ENCODE measurements at places on chromosomes 1 and 21.
A peak's percentile ranks its signal among the peaks of the same experiment; 100 is the strongest.

DNA sequence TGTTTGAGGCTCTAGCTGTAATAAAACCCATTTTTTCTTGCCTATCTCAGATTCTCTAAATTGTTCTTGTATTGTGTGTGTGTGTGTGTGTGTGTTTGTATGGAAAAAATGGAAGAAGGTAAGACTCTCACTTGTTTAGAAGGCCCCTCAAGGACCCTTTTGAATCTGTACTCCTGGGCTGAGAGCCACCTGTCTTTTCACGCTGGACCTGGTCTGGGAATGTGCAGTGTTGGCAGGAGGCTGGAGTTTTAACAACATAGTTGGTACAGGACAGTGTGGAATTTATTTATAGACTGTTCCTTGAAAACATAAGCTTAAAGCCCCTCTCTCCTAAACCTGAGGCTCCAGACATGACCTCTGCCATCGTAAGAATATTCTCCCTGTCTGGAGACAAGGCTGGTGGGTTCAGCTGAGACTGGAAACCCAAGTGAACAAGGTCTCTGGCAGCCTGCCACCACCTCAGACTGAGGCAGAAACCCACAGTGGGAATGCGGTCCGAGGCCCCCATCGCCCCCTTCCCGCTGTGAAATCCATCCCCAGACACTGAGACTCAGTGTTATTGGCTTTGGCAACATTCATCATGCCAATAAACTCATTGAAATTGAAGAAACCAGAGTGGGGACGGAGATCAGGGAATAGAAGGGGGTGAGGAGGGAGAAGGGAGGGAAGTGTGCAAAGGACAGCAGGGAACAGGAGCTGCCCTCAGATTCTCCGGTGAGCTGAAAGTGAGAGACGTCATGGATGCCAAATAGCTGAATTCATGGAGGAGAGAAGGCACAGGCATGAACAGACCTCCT is 24.6 kb upstream of the PLXNA2 start:
- DNase-seq = no peak

GRCh38 chr1:224749916-224750315 is 133.8 kb downstream of the CNIH3 start:
- DNase-seq = no peak

- no peak for DNase-seq
Observed at GRCh38 chr1:28421744-28422143, 52.2 kb downstream of the PHACTR4 start.

- no peak for DNase-seq
Observed at GRCh38 chr21:15319727-15320126, 254.9 kb upstream of the NRIP1 start.

GRCh38 chr1:165631342-165632151 is 513 bp downstream of the MGST3 start:
- DNase-seq = peak; percentile 37

DNA sequence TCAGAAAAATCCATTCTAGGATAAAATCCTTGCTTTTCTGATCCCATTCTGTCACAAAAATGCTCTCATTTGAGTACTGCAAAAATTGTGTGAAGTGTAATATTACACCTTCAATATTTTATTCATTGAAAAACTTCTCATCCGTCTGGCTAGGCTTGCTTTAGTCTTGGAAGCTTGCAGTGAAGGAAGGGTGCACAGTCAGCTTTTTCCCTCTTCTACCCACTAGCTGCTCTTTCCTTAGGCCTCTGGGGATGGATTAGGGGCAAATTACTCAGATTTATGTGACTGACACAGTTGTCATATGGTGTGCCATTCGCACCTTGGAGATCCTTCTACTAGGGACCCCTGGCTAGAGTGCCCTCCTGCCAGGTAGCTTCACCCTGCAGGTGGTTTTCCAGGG is 32.1 kb downstream of the OVAAL start:
- DNase-seq = no peak

DNA sequence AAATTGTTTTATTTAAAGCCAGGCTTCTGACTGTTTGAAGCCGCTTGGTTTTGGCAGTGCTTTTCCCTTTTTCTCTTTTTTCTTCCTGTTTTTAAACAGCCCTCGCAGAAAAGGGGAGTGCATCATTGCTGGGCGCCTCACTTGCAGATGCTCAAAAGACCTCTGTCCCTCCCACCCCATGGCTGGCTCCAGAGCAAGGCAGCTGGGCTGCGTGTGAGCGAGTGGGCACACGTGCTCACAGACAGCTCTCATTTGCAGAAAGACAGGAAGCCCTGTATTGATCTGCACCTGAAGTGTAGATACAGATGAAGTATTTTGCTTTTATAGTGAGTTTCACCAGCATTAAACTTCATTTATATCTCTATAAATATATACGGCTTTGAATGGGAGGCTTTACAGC is 8.8 kb downstream of the TNR start:
- peak; percentile 5 for DNase-seq

GRCh38 chr21:38567335-38567969 is 69.2 kb upstream of the ERG start:
- no peak for DNase-seq

DNA sequence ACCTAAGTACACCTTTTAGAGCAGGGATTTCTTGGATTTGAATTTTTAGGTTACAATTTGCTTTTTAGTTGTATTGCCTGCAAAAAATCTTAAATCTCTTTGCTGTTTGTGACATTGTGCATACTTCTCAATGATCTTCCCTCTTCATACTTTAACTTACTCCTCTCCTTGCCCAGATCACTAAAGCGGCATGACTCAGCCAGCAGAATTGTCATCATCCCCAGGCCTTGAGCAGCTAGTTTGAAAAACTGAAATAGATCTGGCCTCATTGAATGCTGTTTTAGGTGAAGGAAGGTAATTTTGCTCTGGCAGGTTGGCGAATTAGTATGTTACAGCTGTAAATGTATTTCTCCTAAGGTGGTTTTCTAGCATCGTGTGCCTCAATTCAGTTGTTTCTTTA is 145.9 kb downstream of the RYR2 start:
- DNase-seq = no peak

GRCh38 chr21:39451332-39452206 is at the start of gene SH3BGR:
Gene SH3BGR (plus strand): TSS chr21:39451970. CDS start chr21:39452097, 127 bp downstream.
- DNase-seq = no peak

- DNase-seq = no peak
Observed at GRCh38 chr1:56446531-56447098, 132.7 kb downstream of the PLPP3 start.

GRCh38 chr1:202160377-202160940 is at the start of gene PTPN7:
Gene PTPN7 (minus strand): TSS chr1:202160602. CDS start chr1:202159402, 1,200 bp downstream.
- DNase-seq = no peak

DNA sequence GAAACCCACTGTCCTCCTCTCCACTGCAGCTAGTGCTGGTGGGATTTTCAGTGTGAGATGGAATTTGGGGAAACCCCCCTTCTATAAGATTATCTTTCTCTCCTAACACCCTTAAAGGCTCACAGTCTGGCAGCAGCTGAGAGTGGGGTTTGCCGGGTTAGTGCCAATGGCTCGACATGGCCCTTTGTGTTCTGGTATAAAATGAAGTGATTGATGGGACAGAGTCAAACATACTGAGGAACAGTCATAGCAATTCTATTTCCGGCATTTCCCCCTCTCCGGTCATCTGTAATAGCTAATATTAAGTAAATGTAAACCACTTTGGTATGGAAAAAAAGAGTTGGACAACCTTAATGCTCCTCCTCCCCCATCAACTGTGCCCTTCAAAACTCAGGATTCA is 37.6 kb downstream of the TFF3 start:
- no peak for DNase-seq

GRCh38 chr21:26093122-26093521 is 77.4 kb downstream of the APP start:
- DNase-seq = no peak

DNA sequence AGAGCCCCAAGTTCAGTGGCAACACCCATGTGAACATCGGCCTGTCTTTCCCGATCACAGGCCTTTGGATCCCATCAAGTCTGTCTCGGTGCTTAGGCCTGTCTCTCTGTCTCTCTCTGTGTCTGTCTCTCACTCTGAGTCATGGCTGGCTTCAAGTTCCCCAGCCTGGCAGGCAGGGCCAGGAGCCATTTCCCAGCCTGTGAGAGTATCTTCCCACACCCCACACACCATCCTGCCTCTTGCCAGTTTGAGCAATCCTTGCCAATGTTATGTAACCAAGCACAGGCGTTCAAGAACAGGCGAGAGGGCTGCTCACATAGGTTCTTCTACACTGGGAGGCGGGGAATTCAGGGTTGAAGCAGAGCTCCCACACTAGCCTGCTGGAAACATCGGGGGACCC is 70.0 kb upstream of the TMEM51 start:
- DNase-seq = no peak

- no peak for DNase-seq
Observed at GRCh38 chr1:192627901-192628300, 8.0 kb upstream of the RGS13 start.

GRCh38 chr1:198780376-198780775 is 141.5 kb downstream of the PTPRC start:
- DNase-seq = no peak

DNA sequence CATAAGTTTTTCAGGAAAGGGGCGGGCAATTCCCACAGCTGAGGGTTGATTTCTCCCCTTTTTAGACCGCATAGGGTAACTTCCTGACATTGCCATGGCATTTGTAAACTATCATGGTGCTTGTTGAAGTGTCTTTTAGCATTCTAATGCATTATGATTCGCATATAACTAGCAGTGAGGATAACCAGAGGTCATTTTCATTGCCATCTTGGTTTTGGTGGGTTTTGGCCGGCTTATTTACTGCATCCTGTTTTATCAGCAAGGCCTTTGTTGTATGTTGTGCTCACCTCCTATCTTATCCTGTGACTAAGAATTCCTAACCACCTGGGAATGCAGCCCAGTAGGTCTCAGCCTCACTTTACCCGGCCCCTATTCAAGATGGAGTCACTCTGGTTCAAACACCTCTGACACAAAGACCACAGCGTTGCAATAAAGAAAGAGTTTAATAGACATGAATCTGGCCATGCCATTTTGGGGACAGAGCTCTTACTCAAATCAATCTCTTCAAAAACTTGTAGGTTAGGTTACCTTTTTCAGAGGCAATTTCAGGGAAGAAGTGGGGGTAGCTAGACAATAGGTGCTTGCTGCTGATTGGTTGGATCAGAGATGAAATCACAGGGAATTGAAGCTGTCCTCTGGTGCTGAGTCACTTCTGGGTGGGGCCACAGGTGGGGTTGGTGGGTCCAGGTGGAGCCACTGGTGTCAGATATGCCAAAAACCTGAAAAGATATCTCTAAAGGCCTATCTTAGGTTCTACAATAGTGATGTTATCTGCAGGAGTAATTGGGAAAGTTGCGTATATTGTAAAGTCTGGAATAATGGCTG is 23.3 kb downstream of the TBX19 start:
- no peak for DNase-seq

DNA sequence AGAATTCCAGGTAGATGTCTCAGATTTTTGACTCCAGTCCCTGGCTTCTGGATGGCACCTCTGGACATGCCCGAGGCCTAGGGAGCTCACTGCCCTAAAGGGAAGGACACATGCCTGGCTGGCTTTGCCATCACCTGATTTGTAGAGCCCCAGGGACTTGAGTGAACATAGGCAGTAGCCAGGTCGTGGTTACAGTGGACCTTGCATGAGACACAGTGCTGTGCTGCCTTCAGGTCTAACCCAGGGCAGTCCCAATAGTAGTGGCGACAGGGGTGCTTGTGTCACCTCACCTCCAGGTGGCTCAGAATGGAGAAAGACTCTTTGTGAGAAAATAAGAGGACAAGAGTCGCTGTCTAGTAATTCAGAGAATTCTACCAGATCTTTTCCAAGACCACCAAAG is 166.7 kb downstream of the USP25 start:
- DNase-seq = no peak

GRCh38 chr21:21332492-21332891 is 334.3 kb downstream of the NCAM2 start:
- DNase-seq = peak; percentile 3

GRCh38 chr1:19684677-19685076 is 20.0 kb downstream of the HTR6 start:
- no peak for DNase-seq

- DNase-seq = no peak
Observed at GRCh38 chr1:17186216-17186909, 18.6 kb upstream of the PADI1 start.

- no peak for DNase-seq
Observed at GRCh38 chr1:107530543-107530942, 389.7 kb downstream of the NTNG1 start.

All from anterior cingulate cortex (tissue), 58 donors.